Esophagus mucosa (tissue), 1 donor: ENCODE measurements at places on chromosomes 4 and X. TPM values are rescaled to one million over a fixed set of nuclear protein-coding genes. Genes with fewer than 3 reads are reported as not detected.
A peak's percentile ranks its signal among the peaks of the same experiment; 100 is the strongest.

DNA sequence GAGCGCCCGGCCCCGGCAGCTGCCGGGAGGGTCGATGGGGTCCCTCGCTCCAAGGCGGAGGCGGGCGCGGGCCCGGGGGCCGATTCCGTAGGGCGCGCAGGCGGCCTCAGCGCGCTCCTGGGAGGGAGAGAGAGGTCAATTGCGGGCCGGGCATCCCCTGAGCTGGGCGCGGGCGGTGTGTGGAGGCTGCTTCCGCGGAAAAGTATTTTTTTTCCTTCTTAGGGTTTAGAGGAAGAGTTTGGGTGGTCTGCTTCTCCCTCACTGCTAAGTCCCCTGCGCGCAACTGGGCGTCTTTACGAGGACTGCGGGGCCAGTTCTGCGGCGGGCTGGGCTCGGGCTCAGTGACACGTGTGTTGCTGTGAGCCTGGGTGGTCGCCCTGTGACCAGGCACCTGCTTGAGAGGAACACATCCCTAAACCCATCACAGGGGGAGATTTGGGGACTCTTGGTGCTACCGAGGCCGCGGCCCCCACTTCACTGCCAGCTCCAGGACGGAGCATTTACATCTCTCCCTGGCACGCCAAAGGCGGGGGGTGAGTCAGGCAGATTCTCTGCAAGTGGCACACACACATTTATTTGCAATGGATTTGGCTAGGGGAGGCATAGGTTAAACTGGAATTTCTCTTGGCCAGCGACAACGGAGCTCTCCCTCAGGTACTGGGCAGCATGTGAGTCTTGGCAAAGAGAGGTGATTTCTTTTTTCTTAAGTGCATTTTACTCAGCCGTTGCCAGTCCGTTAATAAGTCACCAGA is 151.2 kb upstream of the SLC4A4 start:
- ATAC-seq, result no peak

Gene SPON2
- 9.4 TPM for total RNA-seq

GRCh38 chr4:37393321-37393720 is 148.8 kb downstream of the NWD2 start:
- no peak for ATAC-seq

DNA sequence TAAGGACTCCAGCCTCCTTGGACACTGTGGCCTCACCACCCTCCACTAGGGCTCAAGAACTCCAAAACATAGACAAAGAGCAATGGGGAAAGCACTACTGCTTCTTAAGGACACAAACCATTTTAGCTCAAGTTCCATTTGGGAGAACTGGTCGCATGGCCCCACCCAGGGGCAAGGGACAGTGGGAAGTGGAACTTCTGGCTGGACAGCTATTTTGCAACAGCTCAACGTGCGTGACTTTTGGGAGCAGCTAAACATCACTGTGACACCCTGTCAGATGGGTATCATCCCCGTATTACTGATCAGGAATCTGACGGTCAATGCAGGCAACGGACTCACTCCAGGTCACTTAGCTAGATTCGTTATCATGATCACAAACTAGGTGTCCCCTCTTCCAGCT is 9.0 kb upstream of the GLOD5 start:
- ATAC-seq, result peak; percentile 44

DNA sequence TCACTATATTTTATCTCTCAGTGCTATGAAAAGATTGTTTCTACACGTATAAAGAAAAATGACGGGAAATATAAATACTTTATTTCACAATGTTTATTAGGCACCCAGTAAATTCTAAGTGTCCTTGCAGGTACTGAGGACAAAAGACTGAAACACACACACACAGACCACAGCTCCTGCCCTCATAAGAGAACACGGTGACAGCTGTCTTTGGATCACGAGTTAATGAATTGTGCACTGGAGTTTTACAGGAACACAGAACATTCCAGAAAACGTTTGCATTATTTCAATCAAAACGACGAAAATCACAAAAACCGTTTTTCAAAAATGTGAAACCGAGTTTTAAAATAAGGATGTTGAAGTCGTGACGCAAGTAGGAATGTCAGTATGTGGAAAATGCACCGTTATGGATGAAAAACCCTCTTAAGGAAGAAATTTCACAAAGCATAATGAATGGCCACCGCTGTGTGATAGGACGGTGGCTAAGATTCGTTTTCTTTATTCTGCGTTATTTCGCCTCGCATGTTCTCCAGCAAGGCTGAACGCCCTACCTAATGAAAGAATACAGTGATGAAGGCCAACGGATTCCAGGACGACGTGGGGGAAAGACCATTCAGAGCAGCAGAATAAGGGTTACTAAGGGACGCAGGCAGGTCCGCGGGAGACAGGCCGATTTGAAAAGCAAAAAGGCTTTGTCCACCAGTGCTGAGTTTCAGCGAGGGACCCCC is 24.2 kb downstream of the FAM156A start:
- ATAC-seq, result no peak

GRCh38 chrX:69503228-69503781 is 821 bp upstream of the NALF2 start:
- peak; percentile 5 for ATAC-seq

DNA sequence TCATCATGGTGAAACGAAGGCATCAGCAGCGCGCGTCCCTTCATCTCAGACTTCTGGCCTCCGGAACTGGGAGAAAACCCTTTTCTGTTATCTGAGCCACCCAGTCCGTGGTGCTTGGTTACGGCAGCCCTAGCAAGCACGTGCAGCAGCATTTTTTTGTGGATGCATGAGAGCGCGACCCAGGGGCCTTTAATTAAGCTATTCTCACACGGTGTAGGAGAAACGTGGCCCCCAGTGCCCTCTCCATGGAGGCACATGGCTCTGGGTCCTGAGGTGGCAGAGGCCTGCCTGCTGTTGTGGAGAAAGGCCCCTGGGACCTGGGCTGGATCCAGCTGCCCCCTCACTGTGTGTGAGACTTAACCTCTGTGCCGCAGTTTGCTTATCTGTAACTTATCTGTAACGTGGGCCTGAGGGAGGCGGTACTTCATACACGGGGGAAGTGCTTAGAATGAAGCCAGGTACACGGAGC is 9.5 kb downstream of the CLCN4 start:
- no peak for ATAC-seq

GRCh38 chrX:56728321-56728720 is 722 bp upstream of the NBDY start:
- ATAC-seq, result no peak

DNA sequence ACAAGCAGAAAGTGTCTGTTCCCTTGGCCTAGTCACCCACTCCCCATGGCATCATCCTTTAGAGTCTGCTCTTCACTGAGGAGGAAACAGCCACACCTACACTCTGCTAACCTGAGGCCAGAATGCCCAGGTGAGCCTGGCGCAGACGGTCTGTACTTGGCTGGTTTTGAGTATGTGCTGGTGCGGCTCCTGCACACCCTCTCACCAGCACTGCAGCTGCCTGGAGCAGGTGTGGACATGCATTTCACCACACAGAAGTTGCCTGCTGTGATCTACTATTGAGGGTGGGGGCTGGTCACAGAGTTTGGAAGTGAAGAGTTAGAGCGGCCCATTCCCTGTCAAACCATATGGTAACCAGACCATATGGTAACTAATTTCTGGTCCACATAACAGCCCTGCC is 39.5 kb downstream of the KANTR start:
- peak; percentile 97 for ATAC-seq

- no peak for ATAC-seq
Observed at GRCh38 chr4:181766061-181766548, 477.1 kb upstream of the TENM3 start.

GRCh38 chr4:89447543-89447942 is 139.9 kb upstream of the GPRIN3 start:
- no peak for ATAC-seq

GRCh38 chr4:148283665-148284064 is 158.5 kb downstream of the NR3C2 start:
- no peak for ATAC-seq

- no peak for ATAC-seq
Observed at GRCh38 chr4:176957353-176958118, 164.8 kb upstream of the VEGFC start.

GRCh38 chrX:112889400-112889799 is 48.8 kb upstream of the AMOT start:
- ATAC-seq, result no peak

GRCh38 chr4:116636917-116637316 is 448.5 kb downstream of the TRAM1L1 start:
- no peak for ATAC-seq

Gene ADAM29
- total RNA-seq, result not detected

Gene WDR19
- total RNA-seq, result 9.3 TPM

Gene IGSF1
- 0.08 TPM for total RNA-seq

DNA sequence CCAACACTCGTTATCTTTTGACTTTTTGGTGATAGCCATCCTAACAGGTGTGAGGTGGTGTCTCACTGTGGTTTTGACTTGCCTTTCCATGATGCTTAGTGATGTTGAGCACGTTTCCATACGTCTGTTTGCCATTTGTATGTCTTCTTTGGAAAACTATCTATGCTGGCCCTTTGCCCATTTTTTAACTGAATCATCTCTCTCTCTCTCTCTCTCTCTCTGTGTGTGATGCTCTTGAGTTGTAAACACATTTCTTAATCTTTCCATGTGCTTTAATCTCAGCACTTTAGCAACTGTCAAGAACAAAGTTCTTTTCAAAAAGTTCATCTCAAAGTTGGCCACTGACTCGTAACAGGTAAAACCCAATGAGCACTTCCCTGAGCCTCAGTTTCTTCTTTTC is 10.5 kb downstream of the SORBS2 start:
- no peak for ATAC-seq

Gene MAGEA12
- total RNA-seq, result not detected

GRCh38 chrX:42776195-42776594 is 1.8 kb downstream of the PPP1R2C start:
- no peak for ATAC-seq

DNA sequence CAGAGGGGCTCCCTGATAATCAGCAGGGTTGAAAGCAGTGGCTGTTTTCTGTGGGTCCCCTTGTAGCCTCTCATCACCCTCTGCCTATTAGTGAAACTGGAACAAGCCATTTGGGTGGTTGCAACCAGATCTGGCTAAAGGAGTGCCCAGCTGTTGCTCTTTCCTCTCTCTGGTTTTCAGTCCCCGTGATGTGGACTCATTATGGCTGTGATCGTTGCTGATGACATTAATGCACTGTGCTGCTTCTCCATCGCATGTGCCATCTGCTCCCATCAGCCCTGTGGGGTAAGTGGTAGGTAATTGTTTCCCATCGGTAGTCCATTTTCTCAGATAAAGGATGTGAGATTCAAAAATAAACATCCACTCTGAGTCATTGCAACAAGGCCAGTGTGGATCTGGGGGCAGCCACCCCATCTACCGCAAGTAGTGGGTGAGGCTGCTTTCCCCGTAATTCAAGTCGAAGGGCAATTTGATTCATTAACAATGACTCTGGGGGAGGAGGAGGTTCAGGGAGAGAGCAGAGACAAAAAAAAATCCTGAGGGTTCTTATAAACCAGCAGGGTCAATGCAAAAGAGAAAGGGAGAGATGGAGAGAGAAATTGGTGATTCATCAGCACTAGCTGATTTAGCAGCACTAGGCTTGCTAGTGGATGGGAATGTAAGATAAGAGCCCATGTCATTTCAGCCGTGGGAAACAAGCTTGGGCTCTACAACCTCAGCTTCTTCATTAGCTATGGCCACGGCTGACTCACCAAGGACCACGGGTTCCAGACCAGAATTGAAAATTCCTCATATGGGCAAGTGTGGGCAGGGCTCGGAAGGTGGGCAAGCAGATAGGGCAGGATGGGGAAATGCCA is 357.8 kb downstream of the MID1IP1 start:
- ATAC-seq, result no peak

GRCh38 chr4:43337707-43338106 is 445.2 kb downstream of the GRXCR1 start:
- no peak for ATAC-seq

Gene MAGEA3
- total RNA-seq, result not detected
